ENCODE measurements at places on chromosomes 11 and 22.

GRCh38 chr11:11117730-11118129 is 235.3 kb downstream of the CSNK2A3 start:
- no peak for DNase-seq

DNA sequence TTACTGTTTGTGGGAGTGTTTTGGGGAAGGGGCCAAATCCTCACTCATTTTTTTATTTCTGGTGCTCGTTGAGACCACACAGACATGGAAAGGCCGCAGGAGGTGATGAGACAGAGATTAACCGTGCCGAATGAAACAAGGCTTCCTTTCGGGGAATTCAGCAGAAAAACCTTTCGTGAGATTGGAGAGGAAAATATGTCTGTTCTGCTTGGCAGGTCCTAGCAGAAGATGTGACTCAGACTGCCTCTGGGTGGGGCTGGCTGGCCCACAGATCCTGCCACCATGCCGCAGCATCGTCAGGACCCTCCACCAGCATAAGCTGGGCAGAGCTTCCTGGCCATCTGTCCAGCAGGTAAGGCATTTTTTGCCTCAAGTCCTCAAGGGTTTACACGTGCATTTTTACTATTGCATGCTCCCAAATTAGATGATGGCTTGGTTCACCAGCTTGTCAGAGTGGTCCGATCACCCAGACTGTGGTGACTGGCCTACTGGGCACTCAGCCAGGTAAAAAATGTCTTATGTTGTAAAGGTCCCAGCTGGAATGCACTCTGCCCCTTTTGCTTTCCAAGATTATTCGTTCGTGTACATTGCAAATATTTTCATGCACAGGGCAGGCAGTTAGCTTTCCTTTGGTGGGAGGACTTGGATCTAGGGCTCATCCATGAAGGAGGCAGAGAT is 1.5 kb downstream of the DDB2 start:
- DNase-seq, result peak; percentile 93

GRCh38 chr11:46249938-46250744 is 27.3 kb upstream of the CREB3L1 start:
- DNase-seq, result peak; percentile 57

GRCh38 chr11:113553915-113554314 is 78.7 kb upstream of the DRD2 start:
- peak; percentile 11 for DNase-seq

- DNase-seq, result peak; percentile 84
These were observed 3.2 kb upstream of the FJX1 start for GRCh38 chr11:35614939-35615569.

DNA sequence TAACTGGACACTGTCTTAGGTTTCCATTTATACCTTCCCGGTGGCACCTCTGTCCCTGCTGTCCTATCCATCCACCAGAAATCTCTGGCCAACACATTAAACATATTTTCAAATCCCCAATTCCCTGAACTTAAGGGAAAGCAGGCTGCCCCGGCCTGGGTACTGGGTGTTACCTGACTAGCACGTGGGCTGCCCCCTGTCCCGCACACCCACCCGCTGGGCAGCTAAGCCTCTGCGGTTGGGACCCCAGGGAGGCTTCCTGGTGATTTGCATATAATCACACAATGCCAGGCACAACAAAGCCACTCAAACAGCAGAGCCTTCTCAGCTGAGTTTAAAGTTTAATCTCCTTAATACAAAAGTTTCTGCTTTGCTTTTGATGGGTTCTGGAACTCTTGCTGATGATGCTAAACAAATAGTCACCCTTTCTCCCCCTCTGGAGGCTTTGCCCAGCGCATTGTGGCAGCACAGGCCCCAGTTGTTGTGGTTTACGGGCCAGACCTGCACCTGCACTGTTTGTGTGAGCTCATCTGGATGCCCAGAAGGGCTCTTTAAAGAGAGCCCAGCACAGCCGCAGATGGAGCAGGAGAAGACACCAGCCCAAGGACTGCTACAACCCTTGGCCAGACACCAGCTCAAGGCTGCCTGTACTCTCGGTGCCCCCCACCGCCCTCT is 59.9 kb upstream of the POU2AF1 start:
- DNase-seq, result no peak

- DNase-seq, result peak; percentile 98
These were observed 33.2 kb upstream of the CCDC89 start for GRCh38 chr11:85718991-85719807.

- no peak for DNase-seq
These were observed 23.6 kb downstream of the DCPS start for GRCh38 chr11:126327281-126328000.

DNA sequence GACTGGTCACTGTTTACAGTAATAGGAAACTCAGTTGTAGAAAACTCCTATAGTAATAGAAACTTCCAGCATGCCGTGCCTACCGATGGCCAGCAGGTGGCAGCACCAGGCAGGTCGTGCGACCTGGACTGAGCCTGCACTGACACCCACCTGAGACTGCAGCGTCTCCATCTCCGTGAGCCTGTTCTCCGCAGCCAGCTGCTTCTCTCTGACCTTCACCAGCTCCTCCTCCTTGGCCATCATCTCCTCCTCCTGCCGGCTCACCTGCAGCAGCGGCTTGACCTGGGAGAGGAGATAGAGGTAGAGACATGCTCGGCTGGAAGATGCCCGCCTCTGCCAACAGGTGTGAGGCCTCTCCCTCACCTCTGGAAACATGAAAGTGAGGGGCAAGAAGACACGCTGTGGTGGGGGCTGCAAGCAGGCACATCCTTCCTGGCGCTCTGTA is 48.5 kb downstream of the APOL1 start:
- DNase-seq, result peak; percentile 46

- DNase-seq, result no peak
These were observed 72.1 kb downstream of the DGCR2 start for GRCh38 chr22:19050117-19050516.

DNA sequence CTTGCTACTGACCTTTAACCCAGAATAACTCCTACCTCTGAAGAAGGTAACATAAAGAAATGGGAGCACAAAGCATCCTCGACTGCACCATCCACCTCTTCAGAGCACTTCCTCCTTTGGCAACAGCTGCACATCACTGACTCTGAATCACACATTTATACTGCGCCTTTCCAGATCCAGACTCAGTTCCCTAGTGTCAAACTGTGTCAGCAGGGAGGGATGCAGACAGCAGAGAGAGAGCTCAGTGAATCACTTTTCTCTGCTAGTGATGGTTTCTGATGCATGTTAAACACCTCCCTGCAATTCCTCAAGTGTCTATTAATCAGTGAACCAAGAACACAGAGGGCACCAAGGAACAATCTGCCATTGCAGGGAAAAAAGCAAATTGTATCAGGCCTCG is 118.9 kb downstream of the PLEKHA7 start:
- DNase-seq, result peak; percentile 86

- DNase-seq, result no peak
These were observed 68.6 kb downstream of the RAB38 start for GRCh38 chr11:88106666-88107065.

DNA sequence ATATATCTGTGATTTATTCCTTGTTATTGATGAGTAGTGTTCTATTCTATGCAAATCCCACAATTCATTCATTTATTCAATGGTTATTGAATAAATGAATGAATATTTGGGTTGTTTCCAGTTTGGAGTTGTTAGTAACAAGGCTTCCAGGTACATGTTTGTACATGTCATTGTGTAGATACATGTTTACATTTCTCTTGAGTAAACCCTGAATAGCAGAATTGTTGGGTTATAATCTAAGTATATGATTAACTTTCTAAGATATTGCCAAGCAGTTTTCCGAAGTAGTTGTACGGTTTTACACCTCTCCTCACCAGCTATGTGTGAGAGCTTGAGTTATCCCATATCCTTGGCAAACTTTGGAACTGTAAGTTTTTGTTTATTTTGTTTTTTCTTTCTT is 18.5 kb upstream of the OR8G1 start:
- DNase-seq, result no peak

- no peak for DNase-seq
These were observed 635 bp upstream of the GRK3 start for GRCh38 chr22:25563761-25564319.

GRCh38 chr22:20128902-20129746 is 2.5 kb upstream of the ZDHHC8 start:
- peak; percentile 42 for DNase-seq

- DNase-seq, result no peak
These were observed 13.3 kb upstream of the RASL10A start for GRCh38 chr22:29328566-29329500.

GRCh38 chr11:128422576-128423370 is 164.6 kb downstream of the ETS1 start:
- DNase-seq, result no peak

- no peak for DNase-seq
These were observed 24.2 kb upstream of the ST3GAL4 start for GRCh38 chr11:126331286-126331685.

- no peak for DNase-seq
These were observed 56.3 kb downstream of the PPFIA1 start for GRCh38 chr11:70326833-70327232.

DNA sequence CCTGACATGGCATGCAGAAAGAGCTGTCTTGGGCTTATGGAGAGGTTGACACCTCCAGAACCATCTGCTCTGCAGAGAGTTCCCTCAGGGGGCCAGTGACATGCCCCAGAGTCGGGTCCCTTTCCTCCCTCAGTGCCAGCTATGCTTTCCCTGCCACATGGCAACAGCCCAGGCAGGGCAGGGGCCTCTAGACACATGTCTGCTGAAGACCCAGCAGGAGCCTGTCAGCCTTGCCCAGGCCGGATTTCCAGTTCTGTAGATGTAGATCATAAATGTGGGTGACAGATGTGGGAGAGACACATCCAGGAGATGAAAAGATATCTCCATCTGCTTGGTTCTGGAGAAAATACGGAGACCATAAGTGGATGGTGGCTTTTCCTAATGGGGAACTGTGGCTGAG is 25.5 kb downstream of the NAV2 start:
- no peak for DNase-seq

DNA sequence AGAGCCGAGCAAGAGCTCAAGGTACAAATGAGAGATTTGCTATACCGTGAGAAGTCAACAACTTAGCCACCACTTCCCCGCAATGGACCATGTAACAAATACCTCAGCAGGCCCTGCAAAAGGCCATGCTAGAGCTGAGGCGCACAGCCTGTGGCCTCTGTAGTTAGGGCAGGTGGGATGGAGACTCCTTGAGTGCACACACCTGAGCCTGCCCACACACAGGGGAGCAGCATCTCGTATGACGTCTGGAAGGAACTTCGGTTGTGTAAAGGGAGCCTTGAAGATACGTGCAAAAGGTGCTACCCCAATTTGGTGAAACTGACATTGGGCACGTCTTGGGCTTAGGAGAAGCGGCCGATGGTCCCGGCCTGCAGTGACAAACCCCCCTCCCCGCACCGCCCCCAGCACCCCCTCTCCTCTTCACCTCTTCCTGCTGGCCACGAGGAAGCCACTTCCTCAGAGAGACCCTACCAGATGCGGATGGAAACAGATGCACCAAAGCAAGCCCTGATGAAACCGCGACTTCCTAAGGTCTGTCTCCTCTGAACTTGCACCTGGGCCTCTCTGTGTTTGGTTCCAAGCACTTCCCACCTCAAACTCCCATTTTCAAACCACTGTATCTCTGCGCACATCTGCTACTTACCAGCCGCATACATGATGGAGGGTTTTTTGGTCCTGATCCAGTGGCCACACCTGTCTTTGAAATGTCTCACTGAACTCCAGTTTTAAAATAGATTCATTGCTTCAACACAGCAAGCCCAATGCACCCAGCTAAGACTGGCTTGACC is 10.6 kb downstream of the CDPF1 start:
- DNase-seq, result no peak

GRCh38 chr11:87463486-87464102 is 425.9 kb downstream of the TMEM135 start:
- DNase-seq, result peak; percentile 60

GRCh38 chr11:43868852-43869567 is 11.6 kb upstream of the ALKBH3 start:
- DNase-seq, result peak; percentile 85

GRCh38 chr11:26851696-26852095 is 129.8 kb upstream of the SLC5A12 start:
- no peak for DNase-seq

- no peak for DNase-seq
These were observed 28.5 kb upstream of the MUC5B start for GRCh38 chr11:1194231-1194976.

GRCh38 chr11:103183981-103184611 is 74.9 kb downstream of the DYNC2H1 start:
- DNase-seq, result no peak

DNA sequence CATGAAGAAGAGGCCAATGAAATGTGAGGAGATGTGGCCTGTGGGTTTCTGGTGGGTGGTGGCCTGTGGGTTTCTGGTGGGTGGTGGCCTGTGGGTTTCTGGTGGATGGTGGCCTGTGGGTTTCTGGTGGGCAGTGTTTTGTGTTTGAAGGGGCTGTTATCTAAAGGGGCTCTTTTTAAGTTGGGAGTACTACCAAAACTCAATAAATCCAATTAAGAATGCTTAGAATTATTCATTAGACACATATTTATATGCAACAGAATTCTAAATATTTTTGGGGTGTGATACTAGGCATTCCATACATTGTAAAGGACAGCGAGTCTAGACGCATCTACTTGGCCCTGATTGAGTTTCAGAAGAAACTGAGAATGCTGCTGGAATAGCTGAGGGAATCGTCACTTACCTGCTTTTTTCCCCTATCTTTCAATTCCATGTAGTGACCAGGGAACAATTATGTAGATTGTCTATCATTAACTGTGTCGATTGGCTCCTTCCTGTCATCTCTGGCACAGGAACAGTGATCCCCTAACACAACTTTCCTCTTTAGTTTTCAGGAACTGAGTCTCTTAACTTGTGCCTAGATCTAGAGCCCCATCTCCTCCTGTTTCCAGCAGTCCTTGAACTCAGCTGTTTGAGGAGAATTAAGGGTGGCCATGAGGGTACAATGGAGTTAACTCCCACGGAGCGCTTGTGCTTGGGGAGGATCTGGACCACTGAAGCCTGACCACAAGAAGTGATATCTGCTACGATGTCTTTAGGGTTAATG is 37.3 kb upstream of the TOP3B start:
- no peak for DNase-seq

DNA sequence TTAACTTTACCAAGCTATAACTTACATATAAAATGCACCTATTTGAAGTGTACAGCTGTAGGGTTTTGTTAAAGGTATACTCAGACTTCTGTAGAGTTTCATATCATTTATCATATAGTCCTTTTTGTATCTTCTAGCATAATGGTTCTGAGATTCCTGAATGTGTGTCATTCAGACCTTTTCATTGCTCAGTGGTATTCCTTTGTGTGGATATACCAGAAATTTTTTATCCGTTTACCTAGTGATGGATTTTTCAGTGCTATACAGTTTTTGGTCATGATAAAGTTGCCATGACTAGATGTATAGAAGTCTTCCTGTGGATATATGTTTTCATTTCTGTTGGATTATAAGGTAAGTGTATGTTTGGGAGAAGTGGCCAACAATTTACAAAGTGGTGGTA is 6.3 kb upstream of the PITPNB start:
- DNase-seq, result no peak

Measured in M059J (cell line).